ENCODE measurements at places on chromosomes 7 and 10. TPM values are rescaled to one million over a fixed set of nuclear protein-coding genes. Genes with fewer than 3 reads are reported as not detected.

GRCh38 chr10:73879296-73880173 lies 5.2 kb upstream of the CAMK2G start:
- H3K36me3 ChIP-seq, result no peaks in the 10 kb centered on the region
- DNase-seq, result peak; percentile 91
- H3K4me3 ChIP-seq, result no peak overlapping the region
- no peaks in the 10 kb centered on the region for H3K4me1 ChIP-seq
- H3K27ac ChIP-seq, result no peak overlapping the region

DNA sequence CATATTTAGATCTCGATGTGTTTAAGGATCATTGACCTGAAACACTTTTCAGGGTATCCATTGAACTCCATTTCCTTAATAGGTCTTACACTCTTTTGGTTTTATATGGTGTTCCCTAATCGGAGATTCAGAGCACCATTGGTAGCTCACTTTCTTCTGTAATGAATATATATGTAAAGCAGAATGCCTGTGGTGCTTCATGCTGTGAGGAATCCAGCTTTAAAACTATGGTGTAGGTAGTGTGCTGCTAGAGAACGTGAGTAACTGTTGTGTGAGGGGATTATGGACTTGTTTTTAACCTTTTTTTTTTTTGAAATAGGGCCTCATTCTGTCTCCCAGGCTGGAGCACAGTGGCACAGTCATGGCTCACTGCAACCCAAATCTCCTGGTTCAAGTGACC lies 376.9 kb upstream of the LRGUK start:
- H3K36me3 ChIP-seq, result no peaks in the 10 kb centered on the region
- no peaks in the 10 kb centered on the region for H3K27me3 ChIP-seq
- H3K4me3 ChIP-seq, result no peak overlapping the region
- DNase-seq, result no peak
- no peak overlapping the region for H3K27ac ChIP-seq
- peaks cover 4% of the 10 kb centered on the region for H3K4me1 ChIP-seq

GRCh38 chr10:97336006-97336405 lies 1.5 kb upstream of the FRAT2 start:
- no peak for DNase-seq
- H3K27ac ChIP-seq, result no peak overlapping the region
- H3K27me3 ChIP-seq, result no peaks in the 10 kb centered on the region
- peaks cover 45% of the 10 kb centered on the region for H3K4me1 ChIP-seq
- no peaks in the 10 kb centered on the region for H3K36me3 ChIP-seq

DNA sequence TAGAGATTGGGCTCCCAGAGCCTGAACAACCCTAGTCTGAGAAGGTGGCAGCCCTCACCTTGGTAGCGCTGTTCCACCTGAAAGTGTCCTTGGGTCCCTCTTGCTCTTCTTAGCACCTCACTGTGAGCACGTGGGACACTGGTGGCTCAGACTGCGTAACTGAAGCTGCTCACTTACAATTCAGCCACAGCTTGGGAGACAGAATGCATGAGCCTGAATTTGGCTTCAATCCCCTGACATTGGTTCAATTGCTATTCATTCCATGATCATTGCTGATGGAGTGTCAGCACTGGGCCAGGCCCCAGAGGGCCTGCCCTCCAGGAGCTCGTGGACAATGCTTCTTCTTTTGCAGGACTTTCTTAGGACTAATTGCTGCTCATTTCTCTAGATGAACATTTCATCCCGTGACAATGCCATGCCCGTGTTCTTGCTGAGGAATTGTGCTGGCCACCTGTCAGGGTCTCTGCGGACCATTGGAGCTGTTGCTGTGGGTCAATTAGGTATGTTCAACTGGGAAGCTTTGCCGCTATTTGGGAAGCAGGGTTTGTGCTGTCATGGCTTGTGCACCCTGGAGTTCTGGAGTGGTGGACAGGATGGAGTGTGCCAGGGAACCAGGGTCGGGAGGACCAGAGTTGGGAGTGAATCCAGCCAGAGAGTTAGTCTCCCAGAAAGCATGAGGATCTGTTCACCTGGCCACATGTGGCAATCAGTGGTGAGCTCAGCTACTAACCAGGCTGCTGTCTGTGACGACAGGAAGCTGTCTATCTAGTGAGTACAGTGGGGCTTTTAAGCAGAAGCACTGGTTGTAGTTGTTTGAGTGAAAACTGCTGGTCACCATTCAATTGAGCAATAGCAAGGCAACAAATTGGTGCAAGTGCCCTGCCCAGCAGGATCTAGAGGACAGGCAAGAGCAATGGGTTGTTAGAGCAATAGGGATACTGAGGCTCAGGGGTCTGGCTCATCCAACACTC lies 105.1 kb downstream of the WDFY4 start:
- no peaks in the 10 kb centered on the region for H3K4me1 ChIP-seq
- no peaks in the 10 kb centered on the region for H3K27me3 ChIP-seq
- no peak overlapping the region for H3K27ac ChIP-seq

DNA sequence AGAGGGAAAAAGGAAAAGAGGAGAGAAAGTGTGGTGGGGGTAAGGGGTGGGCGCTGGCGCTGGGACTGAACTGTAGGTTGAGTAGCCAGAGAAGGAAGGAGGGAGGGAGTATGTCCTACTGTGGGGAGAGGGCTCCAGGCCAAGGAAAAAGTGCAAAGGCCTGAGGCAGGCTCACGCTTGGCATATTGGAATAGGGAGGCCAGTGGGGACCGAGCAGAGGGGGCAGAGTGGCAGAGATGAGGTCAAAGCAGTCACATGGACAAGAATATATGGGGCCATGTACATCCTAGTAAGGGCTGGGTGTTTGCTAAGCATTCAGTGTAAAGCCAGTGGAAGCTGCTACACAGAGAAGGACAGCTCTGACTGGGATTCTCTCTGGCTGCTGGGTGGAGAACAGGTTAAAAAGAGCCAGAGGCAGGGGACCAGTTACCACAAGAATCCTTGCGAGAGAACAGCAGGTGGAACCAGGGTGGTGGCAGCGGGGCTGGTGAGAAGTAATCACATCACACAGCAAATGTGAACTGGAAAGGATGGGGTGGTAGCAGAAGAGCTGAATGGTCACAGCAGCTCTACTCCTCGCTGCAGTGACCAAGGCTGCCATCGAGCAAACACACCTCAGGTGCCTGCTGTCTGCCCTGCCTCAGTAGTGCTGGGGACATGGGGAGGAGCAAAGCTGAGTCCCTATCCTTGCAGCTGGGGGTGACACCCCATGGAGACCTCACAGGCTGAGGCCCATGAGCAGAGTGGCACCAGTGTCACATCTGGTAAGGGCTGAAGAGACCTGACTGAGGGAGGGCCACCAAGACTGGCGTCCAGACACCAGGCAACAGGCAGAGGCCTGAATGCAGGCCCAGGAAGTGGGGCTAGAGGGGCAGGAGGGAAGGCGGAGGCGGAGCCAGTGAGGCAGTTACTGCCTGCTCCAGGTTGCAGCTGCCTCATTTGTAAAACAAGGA lies 39.5 kb downstream of the FAM53B start:
- no peaks in the 10 kb centered on the region for H3K27me3 ChIP-seq
- DNase-seq, result no peak
- no peak overlapping the region for H3K27ac ChIP-seq
- no peaks in the 10 kb centered on the region for H3K36me3 ChIP-seq
- no peak overlapping the region for H3K4me3 ChIP-seq
- peaks cover 25% of the 10 kb centered on the region for H3K4me1 ChIP-seq

Gene EGFR
- 4.6 TPM for total RNA-seq

DNA sequence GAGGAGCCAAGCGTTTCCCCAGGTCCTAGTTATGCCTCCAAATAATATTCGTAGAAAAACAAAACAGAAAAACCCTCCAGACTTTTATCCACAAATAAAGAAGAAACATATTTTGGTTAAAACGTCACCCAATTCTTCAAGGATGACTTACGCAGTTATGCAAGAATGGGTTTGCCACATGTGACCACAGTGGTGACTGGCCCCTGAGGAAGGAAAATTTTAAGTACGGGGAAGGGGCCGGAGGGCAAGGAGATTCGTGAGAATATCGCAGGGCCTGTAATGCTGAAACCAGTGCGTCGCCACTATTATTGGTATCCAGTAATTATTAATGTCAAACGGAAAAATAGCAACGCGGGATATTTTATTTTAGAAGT lies 537 bp upstream of the MRPS24 start:
- H3K27me3 ChIP-seq, result peaks cover 6% of the 10 kb centered on the region
- H3K4me3 ChIP-seq, result peak overlapping the region; percentile 71
- no peaks in the 10 kb centered on the region for H3K36me3 ChIP-seq

Gene PALD1
- 20.4 TPM for total RNA-seq
